Cerebellar nuclear complex (tissue), 1 donor: ENCODE measurements at places on chromosomes 5 and 9.

GRCh38 chr5:50576265-50576664 is 90.2 kb upstream of the PARP8 start:
- DNase-seq, result no peak

DNA sequence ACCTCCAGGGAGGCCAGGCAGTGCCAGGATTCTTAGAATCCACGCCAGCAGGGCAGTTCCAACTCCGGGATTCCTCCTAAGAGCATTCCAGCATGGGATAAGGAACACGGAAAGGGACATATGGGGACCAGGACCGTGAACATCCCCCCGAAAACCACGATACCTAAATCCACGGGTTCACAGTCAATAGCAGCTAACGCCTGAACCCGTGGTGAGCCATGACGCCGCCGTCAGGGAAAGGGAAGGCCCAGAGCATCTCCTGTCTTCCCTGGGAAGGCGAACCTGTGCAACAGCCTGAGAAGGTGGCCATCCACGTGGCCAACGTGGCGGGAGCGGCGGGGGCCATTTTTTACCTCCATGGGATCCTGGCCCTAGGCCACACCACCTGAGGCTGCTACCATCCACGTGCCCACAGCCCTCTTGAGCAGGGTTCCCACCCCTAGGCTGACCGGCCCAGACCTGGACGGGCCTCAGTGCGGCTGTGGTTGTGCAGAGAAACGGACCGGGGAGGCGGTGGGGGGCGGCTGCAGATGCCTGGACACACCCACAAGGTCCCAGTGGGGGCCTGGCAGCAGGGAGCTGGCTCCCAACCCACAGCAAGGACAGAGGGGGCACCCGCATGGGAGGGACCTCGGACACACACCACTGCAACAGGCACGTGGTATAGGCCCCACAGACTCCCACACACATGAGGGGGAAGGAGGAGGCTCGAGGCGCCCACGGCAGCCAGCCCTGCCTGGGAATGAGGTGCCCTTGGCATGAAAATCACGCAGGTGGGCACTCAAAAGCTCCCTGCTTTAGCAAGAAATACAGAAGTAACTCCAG is 42.8 kb downstream of the SLC12A7 start:
- no peak for DNase-seq

DNA sequence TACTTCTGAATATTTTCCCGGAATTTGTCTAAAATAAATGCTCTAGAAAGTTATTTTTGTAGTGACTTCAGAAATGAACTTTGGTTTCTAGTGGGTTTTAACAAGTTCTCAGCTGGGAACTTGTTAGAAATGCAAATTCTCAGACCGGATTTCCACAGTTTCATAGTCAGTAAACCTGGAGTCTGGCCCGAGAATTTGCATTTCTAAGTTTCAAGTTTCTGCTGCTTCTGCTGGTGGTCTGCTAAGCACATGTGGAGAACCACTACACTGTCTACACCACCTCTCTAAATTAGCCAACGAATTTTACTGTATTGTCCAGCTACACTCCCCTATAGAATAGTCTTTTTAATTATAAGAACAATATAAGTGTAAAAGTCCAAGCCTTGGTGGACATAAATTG is 208.0 kb downstream of the CHSY3 start:
- DNase-seq, result no peak

DNA sequence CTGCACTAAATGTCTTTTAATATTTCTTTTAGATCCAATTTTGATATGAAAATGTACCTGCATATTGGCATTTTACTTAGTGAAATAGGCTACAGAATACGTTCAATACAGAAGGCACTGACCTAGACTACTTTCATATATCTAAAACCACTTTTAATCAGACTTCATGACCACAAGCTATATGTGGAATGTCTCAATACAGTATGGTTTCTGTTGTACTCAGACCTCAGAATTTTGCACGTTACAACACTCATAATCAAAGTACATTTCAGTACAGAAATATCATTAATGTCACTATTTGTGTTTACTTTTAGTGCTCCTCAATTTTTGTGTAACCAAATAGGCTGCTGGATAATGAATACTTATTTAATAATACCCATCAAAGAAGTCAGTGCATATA is 74.8 kb downstream of the MEF2C start:
- DNase-seq, result no peak

DNA sequence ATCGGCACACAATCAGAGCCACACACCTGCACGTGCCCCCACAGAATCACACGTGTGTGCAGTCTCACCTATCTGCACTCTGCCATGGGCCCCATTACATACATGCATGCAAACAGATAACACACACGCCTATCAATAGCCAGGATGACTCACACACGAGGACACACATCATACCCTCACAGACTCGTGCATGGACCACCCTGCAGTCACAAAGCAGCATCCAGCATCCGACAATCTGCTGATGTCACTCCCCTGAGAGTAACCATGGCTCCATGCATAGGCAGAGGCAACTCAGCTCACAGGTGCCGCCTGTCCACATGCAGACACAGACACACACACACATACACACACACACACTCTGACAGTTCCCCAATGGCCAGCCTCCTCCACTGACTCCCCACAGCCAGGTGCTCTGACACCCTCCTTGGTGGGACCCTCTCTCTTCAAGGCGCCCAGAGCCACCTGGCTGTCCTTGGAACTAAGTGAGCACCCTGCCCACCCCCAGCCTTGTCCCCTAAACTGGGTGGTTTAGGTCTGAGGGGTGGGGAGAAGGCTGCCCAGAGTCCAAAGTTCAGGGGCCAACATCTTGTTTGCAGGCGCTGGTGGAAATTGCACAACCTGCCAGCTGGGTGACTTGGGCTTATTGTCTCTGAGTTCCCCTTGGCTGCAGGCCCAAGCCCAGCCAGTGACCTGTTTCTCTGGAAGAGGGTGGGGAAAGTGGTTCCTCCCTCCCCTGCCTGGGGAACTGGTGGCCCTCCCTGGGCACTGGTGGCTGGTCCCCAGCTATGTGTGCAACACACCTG is 34.6 kb upstream of the NEK6 start:
- DNase-seq, result no peak

DNA sequence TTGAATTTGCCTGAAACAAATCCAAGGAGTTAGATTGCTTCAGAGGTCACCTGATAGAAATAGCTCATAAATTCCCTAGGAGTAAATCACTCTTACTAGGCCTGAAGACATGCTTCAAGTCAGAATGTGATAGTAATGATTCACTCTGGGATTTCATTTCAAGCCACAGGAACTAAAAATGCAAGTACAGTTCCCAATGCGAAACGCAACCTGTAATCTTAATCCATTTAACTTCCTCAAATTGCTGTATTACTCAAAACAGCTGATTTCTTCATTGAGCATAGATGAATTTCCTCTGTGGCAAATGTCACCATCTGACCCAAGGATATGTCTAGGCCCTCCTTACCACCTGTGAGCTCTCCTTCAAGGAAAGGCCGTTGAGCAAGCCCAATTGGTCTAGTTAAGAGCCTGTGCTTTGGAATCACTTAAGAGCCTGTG is 32.1 kb upstream of the IL6ST start:
- DNase-seq, result no peak

DNA sequence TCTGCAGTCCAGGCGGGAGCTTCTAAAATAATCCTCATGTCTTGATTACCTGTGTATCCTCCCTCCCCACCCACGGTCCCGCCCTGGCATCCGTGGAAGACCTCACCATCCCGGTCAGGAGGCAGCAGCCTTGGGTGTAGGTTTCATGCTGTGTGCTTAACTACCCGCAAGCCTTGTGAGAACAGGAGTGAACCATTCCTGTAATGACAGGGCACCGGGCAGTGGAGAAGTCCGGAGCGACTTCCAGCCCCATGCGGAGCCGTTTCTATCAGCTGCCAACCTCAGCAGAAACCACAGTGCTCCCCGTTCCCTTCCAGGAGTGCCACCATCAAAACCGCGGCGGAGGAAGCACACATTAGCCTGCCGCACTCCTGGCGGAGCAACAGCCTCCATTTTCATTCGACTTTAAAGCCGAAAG is 123.5 kb upstream of the LMX1B start:
- DNase-seq, result no peak

DNA sequence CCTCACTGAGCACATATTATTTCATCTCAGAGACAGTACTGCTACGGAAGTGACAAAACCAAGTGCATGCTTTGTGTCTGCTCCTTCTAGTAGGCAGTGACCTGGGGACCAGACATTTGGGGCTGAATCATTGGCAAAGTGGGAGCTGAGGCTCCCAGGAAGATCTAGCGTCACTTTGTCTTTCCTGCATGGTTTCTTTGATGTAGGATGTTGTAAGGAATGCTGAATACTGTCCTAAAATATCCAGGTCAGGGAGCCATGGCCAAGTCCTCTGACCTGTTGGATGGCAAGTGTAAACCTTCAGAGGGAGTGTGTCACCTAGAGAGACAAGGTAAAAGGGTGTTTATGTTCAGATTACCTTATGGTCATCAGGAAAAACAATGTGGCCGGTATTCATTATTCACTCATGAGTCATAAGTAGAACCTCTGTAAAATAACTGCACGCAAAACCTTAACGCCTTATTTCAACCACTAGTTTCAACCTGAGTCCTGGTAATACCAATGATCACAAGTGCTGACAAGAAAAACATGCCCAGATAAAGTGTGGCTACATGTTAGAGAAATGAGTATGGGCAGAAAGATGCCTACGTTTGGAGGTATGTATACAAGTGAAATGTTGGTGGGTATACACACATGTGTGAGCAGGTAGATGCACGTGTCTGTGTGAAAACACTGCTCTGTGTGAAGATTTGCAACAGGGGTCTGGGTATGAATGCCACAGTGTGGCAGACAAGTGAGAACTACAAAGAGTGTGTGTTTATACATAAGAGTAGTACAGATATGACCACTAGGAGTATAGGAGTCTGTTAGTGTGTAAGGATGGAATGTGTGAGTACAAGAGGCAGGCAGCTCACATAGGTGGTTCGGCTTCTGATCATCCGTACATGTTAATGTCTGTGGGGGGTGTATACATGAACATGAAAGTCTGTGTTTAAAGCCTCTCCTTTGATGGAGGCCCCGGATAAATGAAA is 263.9 kb downstream of the SPOCK1 start:
- no peak for DNase-seq

GRCh38 chr9:127873223-127873691 is 4.2 kb downstream of the AK1 start:
- no peak for DNase-seq

- no peak for DNase-seq
Observed at GRCh38 chr5:176429972-176430371, 13.6 kb upstream of the CLTB start.

- no peak for DNase-seq
Observed at GRCh38 chr5:206406-206805, 11.5 kb downstream of the CCDC127 start.

DNA sequence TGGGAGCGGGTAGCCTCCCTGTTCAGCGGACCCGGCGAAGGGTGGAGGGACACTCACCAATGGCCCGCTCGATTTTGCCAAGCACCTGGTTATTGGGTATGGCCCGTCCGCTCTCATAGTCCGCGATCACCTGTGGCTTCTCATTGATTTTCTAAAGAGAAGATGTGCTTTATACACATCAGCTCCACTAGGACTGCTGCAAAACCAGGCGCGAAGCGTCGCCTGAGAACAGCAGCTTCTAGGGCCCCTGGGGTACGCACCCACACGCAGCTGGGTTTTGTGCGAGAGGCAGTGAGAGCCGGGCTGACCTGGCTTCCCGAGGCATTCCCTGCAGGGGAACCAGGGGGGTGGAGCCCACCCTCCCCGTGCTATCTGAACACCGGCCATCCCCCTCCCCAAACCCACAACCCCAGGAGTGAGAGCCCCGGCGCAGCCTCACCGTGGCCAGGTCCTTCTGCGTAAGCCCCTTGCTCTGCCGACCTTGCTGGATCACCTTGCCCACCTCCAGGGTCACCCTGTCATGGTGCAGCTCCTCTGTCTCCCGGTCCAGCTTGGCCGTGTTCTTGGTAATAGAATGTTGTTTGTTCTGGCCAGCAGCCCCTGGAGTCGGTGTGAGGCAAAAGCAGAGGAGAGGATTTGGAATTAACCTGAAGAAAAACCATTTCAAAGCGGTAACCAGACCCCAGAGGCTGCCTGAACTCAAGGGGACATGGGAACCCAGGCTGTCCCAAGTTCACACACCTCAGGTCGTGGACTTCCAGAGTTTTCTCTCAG is 3.1 kb downstream of the EDF1 start:
- no peak for DNase-seq

DNA sequence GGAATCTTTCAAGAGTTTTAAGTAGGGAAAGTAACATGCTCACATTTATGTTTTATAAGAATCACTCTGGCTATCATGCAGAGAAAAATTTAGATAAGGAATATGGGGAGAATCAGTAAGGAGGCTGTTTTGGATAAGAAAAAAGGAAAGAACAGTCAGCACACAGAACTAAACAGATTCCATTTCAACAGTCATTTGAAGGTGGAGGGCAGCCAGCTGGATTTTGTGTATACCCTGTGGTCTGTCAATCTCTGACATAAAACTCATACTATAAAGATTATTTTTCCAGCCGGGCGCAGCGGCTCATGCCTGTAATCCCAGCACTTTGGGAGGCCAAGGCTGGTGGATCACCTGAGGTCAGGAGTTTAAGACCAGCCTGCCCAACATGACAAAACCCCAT is 64.2 kb downstream of the PCA3 start:
- DNase-seq, result no peak

DNA sequence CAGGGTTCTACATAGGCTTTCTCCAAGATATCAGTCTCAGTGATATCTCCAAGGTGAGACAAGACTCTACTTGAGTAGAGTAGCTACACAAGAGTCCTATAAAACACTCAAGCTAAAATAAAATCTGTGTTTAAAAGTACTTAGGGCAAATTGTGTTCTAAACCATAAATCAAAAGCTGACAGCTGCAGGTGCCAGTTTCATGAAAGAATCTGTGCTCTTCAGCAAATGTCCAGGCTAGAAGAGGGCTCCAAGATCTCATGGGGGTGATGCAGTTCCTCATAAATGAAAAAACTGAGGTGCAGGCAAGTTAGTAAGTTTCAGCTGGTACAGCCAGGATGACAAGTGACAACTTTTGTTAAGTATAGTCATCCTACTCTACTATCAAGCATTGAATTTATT is 142.8 kb upstream of the TNPO1 start:
- no peak for DNase-seq

DNA sequence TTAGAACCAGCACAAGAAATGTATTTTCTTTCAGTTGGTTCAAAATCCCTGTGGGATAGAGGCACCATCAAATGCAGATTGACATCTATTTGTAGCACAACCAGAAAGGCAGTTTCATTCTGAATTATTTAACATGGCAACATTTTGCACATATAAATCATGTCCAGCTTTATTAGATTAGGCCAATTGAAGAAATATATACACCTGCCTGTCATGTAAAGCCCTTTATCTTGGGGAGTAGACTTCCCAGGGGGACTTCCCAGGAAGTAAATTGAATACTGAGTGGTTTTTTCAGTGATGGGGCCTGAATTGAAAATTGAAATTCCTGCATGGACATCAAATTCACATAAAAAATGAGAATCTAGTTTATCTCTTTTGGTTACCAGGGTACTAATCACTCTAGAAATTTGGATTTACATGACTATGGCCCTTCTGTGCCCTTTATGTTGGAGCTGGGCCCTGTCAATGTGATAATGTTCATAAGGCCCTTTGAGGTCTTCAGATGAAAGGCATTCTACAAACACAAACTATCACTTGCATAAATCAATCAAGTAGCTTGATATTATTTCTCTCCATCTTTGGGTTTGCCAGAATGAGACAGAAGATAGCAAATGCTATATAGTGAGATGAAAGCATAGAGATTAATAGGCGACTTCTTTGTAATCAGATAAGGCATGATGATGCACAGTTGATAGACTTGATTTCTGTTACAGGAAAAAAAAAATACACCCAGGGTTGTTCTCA is 26.2 kb upstream of the ZNF608 start:
- DNase-seq, result no peak

GRCh38 chr5:112906637-112907036 is 15.4 kb downstream of the REEP5 start:
- DNase-seq, result no peak
